ENCODE measurements at places on chromosomes 3 and 15. TPM values are rescaled to one million over a fixed set of nuclear protein-coding genes. Genes with fewer than 3 reads are reported as not detected.

ACP3 gene
- total RNA-seq, result not detected

RETNLB gene
- not detected for total RNA-seq

SHF gene
- total RNA-seq, result 2.6 TPM

MYO1E gene
- 256 TPM for total RNA-seq

GRIP2 gene
- not detected for total RNA-seq

PRKCD gene
- 5.8 TPM for total RNA-seq

COPS2 gene
- 119 TPM for total RNA-seq

COPG1 gene
- total RNA-seq, result 203 TPM

OR5H1 gene
- not detected for total RNA-seq

BLM gene
- 21.3 TPM for total RNA-seq

CPLX3 gene
- not detected for total RNA-seq

CADM2 gene
- 0.07 TPM for total RNA-seq

AGBL1 gene
- not detected for total RNA-seq

SERPINI2 gene
- total RNA-seq, result not detected

HTR3E gene
- total RNA-seq, result not detected

APBA2 gene
- total RNA-seq, result 30.1 TPM

PP2D1 gene
- not detected for total RNA-seq

GLT8D1 gene
- total RNA-seq, result 62.4 TPM
